ENCODE measurements at places on chromosomes 5 and 9.

DNA sequence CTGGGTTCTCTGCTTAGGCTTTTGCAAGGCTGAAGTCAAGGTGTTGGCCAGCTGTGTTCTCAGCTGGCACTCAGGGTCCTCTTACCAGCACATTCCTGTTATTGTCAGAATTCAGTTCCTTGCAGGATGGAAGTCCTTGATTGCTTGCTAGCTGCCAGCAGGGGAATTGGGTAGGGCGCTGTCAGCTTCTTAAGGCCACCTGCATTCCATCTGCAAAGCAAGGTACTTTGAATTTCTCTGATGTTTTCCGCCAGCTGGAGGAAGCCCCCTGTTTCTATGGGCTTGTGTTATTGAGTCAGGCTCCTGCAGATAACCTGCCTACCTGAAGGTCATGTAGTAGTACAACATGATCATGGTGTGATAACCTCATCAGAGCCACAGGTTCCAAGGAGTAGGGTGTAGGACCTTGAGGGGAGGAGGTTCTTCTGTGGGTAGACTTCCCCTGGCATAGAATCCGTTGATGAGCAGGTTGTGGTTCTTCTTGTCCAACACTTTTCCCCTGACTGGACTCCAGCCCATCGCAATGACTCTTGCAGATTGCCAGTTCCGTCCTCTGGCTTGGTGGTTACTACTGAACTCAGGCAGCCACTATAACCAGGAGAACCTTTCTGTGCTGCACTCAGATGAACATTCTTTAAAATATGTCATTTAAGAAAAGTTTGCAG, 6.8 kb downstream of the TENT4A start:
- no peak for DNase-seq

DNA sequence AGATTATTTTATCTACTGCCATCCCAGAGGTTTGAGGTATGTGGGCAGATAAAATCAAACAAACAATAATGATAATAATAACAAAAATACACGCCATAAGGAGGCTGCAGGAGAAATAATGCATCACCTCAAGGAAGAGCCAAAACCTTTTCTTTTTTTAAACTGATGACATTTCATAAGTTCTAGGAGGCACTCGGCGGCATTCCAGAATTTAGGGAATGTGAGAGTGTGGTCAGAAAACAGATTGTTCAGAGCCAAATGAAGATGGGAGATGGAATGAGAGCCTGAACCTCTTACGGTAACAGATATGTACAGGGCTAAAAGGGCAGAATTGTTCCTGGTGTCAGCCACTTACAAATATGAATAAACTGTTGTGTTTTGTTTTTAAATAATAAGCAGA, 615.0 kb upstream of the CHD1 start:
- DNase-seq, result no peak

DNA sequence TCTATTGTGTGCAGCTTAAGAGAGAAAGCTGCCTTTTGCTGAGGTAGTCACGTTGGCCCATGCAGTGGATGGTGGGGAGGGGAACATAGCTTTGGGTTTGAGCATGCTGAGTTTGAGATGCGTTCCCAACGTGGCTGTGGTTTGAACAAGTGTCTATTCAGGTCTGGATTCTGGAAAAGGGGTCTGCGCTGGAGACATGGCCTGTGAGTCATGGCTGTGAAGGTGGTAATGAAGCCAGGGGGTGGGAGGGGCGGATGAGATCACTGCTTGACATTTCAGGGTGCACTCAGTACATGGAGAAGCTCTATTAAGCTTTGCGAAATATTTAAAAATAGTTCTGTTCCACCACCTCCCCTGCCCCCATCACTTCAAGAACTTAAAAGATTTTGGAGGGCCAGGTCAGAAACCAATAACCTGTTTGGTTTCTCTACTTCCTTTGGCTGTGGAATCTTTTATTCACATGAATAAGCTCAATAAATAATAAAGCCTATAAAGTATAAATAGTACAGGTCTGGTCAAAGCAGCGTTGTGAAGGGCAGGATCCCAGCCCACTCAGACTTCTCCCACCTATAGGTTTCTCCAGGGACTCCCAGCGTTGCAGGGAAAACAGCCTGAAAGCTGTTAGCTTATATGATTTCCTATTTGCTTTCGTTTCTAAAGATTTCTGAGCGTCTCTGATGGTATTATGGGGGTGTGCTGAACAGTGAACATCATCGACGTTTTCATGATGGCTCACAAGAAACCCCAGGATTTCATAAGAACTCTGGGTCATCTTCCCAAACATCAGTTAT, 189.9 kb downstream of the NSG2 start:
- DNase-seq, result no peak

- DNase-seq, result no peak
Measured at GRCh38 chr5:149326611-149327010, 18.7 kb upstream of the GRPEL2 start.

Data from SW 1271 (cell line).